ENCODE measurements at places on chromosomes 3 and 15. TPM values are rescaled to one million over a fixed set of nuclear protein-coding genes. Genes with fewer than 3 reads are reported as not detected.
A peak's percentile ranks its signal among the peaks of the same experiment; 100 is the strongest.

ISL2 gene
- polyA plus RNA-seq = 2.5 TPM

DNA sequence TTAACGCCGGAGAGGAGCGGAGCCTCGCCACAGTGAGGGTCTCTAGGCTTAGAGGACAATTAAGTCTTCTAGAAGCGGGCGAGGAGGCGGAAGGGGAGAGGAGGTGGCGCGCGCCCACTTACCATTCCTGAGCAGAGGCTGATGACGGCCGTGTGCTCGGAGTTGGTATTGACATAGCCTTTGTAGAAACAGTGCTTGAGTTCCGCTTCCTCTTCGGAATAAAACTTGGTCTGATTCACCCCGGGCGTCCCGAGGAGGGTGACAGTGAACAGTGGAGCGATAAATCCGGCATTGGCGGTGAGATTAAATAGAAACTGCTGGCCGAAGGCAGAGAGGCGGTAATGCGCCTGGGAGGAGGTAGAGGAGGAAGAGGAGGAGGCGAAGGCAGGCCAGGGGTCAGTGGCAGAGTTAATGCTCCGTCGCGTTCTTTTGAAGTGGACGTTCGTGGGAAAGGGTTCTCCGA, 1.3 kb downstream of the ADAMTS9 start:
- peaks cover 2% of the 10 kb centered on the region for H3K36me3 ChIP-seq
- DNase-seq = peak; percentile 52
- H3K4me3 ChIP-seq = peak overlapping the region; percentile 64
- peak overlapping the region; percentile 89 for H3K27ac ChIP-seq

GRCh38 chr3:130825762-130826299, 68.1 kb upstream of the ATP2C1 start:
- H3K4me3 ChIP-seq = no peak overlapping the region
- no peak overlapping the region for H3K27ac ChIP-seq
- no peak for DNase-seq
- no peaks in the 10 kb centered on the region for H3K36me3 ChIP-seq
- H3K27me3 ChIP-seq = no peaks in the 10 kb centered on the region

DNA sequence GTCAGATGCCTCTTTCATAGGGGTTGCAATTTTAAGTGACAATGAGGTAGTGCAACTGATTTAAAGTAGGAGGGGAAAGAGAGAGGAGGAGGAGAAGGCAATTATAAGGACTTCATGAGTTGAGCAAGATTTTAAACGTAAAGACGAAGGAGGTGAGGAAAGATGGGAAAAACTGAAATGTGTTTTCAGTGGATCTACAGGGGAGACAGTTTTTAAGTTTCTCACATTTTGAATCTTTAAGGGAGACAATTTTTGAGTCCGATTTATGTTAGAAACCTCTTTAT, 68.7 kb upstream of the LIMD1 start:
- peaks cover 14% of the 10 kb centered on the region for H3K4me1 ChIP-seq
- H3K27me3 ChIP-seq = no peaks in the 10 kb centered on the region
- peaks cover 4% of the 10 kb centered on the region for H3K36me3 ChIP-seq
- no peak overlapping the region for H3K4me3 ChIP-seq
- DNase-seq = no peak

MRPL3 gene
- polyA plus RNA-seq = 107 TPM

Data from IMR-90 (cell line).